ENCODE measurements at places on chromosomes 13 and 19.

GRCh38 chr19:18349524-18350128, 9.2 kb downstream of the PGPEP1 start:
- no peak for DNase-seq

- no peak for DNase-seq
These were observed 435.7 kb downstream of the EFNB2 start for GRCh38 chr13:106099765-106100164.

DNA sequence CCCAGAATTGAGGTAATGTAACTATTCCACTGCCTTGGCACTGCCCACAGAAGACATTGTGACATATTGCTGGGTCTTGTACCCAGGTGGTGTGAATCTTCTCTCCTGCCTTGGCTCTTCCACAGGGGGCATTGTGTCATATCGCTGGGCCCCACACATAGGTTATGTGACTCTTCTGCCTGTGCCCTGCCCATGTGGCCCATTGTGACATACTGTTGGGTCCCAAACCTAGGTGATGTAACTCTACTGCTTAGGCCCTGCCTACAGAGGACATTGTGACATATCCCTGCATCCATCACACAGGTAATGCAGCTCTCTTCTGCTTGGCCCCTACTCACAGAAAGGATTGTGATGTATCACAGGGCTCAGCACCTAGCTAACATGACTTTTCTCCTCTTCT, 37.5 kb upstream of the ZNF254 start:
- DNase-seq = no peak

DNA sequence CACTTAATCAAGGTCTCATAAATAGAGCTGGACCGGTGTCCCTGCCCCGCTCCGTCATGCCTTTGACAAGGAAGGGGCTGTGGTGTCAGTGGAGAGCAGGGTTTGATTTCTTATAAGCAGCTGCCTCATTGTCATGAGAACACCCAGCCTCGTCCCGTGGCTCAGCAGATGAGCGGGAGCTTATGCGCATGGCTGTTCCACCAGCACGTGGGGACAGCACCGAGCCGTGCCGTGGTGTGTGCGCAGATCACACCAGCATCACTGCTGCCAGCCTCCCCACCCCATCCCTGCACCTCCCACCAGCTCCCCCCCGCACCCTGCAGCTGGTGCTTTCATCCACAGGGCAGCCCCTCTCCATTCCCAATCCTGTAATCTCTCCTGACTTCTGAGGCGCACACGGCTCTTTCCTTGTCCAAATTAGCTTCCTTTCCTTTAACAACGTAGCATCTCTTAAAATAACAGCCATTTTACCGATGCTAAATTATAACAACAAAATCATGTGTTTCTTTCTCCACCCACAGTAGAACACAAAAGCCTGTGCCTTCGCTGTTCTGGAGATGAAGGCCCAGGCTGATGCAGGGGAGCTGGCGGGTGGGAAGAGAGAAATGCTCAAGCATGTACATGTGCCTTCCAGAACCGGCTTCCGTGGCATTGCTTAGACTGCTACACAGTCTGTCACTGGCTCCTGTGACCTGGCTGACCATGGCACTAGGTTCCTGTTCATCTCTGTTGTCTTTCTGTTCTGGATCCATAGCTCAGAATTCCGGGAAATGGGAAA, 96.8 kb downstream of the RAB20 start:
- DNase-seq = no peak

DNA sequence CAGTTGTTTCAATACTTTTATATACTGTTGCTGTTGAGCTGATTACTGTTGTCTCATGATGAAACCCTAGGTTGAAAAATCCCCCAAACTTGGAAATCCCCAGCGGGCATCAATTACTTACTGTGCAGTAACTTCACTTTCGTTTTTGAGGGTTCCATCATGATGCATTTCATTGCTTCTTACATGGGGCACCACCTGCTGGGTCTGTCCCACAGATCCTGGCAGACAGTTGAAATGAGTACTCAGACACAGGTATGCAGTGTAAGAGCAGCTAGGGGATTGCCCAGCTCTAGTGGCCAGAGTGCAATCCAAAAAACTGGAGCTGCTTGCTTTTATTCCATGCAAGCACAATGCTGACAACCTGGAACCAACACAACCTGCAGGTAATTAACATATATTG, 132.5 kb upstream of the ZNF91 start:
- DNase-seq = no peak

- DNase-seq = no peak
These were observed 8.9 kb downstream of the DHX34 start for GRCh38 chr19:47357788-47358680.

DNA sequence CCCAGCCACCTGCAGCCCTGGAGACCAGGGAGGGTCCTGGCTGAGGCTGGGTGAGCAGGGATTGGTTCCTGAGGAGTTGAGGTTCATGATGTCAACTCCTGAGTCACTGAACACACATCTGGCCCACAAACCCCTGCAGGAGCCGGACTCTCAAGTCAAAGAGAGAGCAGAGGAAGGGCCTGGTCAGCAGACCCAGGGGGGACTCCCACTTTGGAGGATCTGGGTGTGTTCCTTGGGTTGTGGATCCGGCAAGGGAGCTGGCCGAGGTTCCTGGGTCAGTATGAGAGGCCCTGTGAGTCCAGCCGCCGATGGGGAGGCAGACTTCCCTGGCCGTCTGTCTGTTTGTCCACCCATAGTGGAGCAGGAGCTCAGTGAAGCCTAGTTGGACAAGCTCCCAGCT, 4.0 kb downstream of the SLC7A10 start:
- DNase-seq = no peak

GRCh38 chr13:107799001-107799400, 416.3 kb downstream of the LIG4 start:
- DNase-seq = no peak

GRCh38 chr13:80374444-80374843, 33.5 kb upstream of the SPRY2 start:
- DNase-seq = no peak

- DNase-seq = peak; percentile 83
These were observed 7.3 kb downstream of the MRPL4 start for GRCh38 chr19:10259162-10259905.

- DNase-seq = no peak
These were observed 1.4 kb downstream of the DYRK1B start for GRCh38 chr19:39832341-39833083.

- DNase-seq = no peak
These were observed 28.8 kb upstream of the TUBGCP3 start for GRCh38 chr13:112616586-112617362.

- DNase-seq = no peak
These were observed 1.5 kb downstream of the ZNF101 start for GRCh38 chr19:19670070-19670551.

- DNase-seq = no peak
These were observed 13.9 kb upstream of the GNA11 start for GRCh38 chr19:3080286-3080685.

DNA sequence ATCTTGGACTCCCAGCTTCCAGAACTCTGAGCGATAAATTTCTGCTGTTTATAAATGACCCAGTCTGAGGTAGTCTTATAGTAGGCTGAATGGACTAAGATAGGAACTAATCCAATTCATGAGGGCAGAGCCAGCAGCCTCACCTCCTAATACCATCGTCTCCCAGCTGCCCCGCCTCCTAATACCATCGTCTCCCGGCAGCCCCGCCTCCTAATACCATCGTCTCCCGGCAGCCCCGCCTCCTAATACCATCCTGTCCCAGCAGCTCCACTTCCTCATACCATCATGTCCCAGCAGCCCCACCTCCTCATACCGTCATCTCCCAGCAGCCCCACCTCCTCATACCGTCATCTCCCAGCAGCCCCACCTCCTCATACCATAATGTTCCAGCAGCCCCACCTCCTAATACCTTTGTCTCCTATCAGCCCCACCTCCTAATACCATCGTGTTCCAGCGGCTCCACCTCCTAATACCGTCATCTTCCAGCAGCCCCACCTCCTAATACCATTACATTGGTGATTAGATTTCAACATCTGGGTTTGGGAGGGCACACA, 2.4 kb upstream of the ARGLU1 start:
- DNase-seq = peak; percentile 56

DNA sequence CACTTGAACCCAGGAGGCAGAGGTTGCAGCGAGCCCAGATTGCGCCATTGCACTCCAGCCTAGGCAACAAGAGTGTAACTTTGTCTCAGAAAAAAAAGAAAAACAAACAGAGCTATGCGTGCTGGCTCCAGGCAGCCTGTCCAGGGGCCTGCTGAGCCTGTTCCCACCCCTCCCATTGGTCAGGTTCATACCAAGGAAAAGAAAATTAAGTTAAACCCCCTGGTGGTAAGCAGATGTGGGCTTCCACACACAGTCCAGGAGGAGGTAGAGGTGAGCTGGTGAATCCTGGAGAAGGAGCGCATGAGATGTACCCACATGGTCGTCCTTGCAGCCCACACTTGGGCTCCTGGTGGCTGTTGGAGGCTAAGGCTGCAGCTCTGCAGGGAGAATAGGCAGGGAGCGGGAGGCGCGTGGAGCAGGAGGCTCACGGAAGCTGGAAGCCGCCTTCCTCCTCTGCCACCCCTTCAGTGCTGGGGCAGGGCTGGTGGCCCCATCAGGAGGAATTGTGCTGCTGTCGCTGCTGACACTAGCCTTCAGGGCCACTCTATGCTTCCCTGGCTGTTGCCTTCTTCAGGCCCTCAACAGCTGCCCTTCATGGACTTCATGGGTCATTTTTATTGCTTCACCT, 10.5 kb upstream of the CHAMP1 start:
- DNase-seq = no peak

DNA sequence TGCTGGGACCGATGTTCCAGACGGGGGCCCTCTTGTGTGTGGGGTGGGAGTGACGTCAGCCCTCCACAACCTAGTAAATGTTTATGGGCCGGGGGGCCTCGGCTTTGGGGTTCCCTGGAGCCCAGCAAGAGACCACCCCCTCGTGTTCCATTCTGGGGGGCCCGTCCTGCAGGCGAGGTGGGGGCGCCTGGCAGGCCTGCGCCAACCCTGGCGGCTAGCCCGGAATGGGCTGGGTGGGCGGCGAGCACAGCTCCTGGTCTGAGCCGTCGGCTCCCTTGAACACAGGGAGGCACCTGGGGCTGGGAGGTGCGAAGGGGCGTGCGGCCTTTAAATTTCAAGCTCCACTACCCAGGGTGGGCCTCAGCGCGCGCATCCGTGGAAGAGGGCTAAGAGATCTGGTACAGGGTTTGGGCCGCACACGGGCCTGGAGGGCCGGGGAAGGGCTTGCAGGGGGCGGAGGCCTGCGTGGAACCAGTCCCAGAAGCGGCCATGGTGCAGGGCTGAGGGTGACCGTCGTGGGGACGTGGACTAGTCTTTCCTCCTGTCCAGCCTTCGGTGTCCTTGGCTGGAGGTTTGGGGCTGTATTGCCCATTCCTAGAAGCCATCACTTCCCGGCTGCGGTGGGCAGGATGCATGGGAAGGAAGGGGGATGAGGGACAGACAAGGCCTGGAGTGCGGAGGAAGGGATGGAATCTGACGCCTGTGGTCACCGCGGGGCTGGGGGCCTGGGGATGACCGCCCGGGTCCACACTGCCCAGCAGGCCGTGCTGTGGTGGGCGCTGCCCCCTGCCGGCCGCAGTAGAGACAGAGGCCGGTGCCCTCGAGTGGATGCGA, 11.4 kb downstream of the NDUFA11 start:
- no peak for DNase-seq

DNA sequence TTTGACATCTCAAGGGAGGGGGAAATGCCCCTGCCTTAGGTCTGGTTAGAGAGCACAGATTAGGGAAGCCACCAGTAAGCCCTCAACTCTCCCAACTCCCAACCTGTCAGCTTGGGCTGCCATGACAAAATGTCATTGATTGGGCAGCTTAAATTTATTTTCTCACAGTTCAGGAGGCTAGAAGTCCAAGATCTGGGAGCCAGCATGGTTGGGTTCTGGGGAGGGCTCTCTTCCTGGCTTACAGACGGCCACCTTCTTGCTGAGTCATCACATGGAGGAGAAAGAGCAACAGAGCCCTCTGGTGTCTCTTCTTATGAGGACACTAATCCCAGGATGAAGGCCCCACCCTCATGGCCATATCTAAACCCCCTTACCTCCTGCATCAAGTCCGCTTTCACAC, 24.2 kb downstream of the C19orf12 start:
- no peak for DNase-seq

- no peak for DNase-seq
These were observed 322.4 kb downstream of the OLFM4 start for GRCh38 chr13:53351021-53351420.

DNA sequence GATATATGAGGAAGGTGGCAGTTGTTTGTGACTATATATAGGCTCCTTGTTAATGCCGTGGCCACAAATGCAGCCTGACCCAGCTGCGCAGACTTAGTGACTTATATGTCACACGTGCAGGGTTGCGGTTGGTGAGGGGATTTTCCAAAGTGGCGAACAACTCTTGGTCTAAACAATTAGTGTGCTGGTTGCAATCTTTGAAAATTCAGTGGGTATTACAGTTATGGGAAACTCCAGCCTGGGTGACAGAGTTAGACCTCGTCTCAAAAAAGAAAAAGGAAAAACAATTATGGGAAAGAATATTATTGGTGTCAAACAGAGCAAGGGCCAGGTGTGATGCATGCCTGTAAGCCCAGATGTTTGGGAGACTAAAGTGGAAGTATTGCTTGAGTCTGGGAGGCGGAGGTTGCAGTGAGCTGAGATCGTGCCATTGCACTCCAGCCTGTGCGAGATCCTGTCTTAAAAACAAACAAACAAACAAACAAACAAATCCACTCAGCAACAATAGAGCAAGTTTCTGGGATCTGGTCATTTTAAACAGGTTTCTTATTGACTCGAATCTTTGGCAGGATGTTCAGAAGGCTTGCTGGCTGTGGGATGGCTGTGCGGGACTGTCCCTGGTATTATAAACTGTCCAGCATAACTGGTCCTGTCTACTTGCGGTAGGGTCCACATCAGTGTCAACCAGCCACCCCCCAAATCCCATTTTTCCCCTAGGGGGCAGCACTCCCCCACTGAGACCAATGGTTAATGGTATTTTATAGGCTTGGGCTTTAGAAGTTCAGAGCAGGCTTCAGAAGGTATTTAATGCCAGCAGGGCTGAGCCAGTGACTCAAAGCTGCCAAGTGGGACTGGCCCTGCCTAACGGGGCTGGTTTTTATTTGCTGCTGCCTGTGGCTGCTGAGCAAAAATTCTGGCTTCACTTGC, 15.4 kb downstream of the RELB start:
- DNase-seq = peak; percentile 81

- no peak for DNase-seq
These were observed 801 bp downstream of the MCF2L start for GRCh38 chr13:112969692-112970338.

GRCh38 chr13:107332188-107332587, 764.3 kb upstream of the ARGLU1 start:
- no peak for DNase-seq

DNA sequence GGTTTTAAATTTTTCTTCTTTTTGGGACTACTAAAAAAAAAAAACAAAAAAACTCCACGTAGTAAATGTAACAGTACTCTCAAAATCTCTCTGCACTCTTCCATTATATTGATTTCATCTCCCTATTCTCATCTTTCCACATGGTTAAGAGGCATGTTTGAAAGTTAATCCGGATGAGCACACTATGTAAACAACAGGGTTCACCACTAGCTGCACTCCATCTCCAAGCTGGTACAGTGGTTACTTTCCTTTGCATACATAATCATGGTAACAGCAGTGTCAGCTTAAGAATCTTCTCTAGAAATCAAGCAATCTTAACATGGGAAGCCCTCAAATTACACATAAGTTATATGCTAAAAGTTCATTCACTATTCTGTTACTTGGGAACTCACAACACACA, 92.6 kb downstream of the MIPEP start:
- no peak for DNase-seq

- DNase-seq = no peak
These were observed 12.8 kb downstream of the LYPD3 start for GRCh38 chr19:43452582-43452981.
